Fibroblast of the conjunctiva (primary cell): ENCODE measurements at places on chromosomes 7 and 10.
A peak's percentile ranks its signal among the peaks of the same experiment; 100 is the strongest.

DNA sequence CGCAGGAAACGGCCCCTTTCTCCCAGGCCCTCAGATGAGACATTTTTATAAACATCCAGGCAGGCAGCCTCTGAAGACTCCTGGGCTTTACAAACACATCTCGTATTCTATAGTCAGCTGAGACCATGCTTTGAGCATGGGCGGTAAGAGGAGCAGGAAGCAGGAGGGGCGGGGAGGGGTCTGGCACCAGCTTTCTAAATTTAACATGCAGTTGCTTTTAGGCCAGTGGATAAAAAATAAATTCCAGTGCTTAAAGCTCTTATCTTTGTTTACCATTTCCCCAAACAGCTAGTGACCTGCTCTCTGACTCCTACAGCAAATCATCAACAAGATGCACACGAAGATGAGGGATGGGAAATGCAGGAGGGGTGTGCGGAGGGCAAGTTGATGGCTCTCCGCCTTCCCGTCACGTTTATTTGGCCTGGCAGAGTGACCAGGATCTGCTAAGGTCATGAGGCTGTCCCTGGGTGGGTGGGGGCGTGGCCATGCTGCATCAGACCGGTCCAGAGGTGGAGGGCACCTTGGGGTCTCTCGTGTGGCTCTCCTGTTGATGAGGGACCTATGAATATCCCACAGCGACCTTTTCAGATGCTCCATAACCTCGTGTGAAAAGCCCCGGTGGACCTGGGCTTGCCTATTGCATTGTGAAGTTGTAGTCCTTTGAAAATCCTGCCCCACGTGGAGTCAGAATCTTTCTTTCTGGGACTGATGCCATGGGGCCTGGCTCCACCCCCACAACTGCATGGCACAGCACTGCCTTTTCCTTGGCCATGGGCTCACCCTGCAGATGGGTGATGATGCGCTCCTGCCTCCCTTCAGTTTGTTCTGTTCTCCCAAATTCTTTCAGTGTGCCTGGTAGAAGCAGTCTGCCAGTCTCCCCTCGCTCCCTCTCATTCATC lies 67.5 kb downstream of the PARP12 start:
- DNase-seq: peak; percentile 59

DNA sequence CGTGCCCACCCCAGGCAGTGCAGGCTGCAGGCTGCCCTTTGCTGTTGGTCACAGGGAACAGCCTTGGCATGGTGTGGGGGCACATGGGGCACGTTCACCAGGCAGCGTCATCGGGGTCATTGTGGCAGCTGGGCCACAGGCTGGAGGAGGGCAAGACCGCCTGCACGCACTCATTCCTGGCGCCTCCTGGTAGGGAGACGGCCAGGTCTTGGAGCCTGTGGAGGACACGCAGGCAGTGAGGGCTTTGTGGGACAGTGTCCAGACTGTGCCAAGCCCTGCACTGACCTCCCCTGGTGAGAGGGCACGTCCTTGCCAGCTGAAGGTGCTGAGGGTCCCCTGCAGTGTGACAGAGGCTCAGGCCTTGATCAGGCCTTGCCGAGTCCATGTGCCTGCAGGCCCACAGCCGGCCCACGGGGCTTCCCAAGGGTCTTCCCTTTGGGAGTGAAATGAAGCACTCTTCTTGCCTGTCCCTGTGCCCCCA lies 76.4 kb downstream of the NKX6-2 start:
- no peak for DNase-seq

DNA sequence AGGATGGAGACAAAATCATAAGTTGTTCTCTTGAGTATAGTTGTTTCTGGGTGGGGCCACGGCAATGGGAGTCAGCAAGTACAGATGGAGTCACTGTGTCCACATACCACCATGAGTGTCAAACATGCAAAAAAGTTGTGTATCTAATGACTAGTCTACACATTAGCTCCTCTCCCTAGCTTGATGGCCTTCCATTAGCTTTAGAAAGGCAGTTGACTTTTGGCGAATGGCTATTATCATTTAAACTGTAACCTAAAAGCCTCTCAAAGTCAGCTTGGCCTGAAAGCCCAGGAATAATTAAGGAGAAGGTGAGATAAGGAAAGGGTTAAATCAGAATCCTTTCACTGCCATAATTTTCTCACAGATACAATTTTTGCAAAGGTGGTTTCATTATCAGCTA lies 95.5 kb upstream of the MEOX2 start:
- no peak for DNase-seq

DNA sequence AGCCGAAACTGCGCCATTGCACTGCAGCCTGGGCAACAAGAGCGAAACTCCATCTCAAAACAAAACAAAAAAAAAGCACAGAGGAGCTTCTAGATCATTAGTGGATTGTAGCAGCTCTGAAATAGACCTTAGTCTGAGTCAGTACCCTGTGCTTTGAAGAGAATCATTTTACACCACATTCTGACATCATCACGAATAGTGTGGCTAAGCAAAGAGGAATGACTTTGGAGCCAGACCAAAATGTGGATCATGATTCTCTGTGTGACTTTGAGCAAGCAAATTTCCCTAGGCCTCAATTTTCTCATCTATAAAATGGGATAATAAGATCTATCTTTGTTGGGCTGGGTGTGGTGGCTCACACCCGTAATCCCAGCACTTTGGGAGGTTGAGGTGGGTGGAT lies 618.9 kb downstream of the CALN1 start:
- DNase-seq: no peak

DNA sequence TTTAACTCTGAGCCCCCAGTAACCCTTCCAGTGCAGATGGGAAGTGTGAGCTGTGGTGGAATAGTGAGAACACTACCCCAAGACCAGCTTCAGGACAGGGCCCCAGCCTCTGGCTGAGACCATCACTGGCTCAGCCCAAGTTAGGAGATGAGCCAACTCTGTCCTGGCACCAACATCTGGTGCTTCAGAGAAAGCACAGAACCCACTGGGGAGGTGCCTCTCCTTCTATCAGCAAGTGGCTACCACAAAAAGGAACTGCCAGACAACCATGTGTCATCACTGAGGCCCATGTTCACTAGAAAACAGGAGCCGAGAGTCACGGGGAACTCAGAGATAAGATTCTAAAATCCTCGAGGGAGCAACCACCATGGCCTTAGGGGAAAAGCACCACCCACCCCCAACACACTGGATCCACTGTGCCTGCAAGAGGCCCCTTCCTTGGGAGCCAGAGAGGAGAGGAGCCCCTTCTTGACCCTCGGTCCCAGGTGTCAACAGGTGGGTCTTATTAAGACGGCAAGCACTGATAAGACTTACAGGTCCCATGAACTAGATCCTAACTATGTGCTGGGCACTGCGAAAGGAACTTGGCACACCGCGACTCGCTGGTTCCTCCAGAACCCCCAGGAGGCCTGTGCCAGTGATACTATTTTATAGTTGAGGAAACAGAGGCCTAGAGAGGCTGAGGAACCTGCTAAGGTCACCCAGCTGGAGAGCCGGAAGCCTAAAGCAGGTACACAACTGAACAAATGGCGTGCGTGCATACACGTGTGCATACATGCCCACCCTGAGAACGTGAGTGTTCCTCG lies 102.7 kb downstream of the FAM53B start:
- peak; percentile 24 for DNase-seq

DNA sequence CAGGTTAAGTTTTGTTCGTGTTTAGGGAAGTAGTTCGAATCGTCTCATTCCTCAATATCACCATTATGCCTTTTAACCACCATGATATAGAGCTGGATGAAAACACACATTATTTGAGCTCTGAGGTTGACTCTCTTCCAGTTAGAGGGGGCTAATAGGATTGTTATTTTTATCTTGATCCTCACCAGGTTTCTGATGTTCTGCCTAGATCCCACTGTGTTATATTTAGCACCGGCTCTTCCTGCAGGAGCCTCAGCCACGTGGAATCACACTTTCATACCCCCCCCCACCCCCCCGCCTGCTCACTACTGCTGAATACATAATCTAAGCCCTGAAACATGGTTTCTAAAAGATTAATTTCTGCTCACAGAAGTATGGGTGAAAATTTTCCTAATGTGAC lies 88.3 kb downstream of the NRCAM start:
- no peak for DNase-seq

GRCh38 chr10:89549510-89549909 lies 14.1 kb upstream of the SLC16A12 start:
- no peak for DNase-seq

DNA sequence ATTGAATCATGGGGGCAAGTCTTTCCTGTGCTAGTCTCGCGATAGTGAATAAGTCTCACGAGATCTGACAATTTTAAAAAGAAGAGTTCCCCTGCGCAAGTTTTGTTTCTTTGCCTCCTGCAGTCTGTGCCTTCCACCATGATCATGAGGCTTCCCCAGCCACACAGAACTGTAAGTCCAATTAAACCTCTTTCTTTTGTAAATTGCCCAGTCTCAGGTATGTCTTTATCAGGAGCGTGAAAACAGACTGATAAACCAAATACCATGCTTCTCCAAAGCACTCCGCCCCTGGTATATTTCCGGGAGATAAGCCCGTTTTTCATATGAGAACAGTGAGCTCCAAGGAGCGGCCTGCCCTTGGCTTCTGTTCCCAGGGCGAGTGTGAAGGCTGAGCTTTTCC lies 118.9 kb downstream of the EVX1 start:
- DNase-seq: no peak

DNA sequence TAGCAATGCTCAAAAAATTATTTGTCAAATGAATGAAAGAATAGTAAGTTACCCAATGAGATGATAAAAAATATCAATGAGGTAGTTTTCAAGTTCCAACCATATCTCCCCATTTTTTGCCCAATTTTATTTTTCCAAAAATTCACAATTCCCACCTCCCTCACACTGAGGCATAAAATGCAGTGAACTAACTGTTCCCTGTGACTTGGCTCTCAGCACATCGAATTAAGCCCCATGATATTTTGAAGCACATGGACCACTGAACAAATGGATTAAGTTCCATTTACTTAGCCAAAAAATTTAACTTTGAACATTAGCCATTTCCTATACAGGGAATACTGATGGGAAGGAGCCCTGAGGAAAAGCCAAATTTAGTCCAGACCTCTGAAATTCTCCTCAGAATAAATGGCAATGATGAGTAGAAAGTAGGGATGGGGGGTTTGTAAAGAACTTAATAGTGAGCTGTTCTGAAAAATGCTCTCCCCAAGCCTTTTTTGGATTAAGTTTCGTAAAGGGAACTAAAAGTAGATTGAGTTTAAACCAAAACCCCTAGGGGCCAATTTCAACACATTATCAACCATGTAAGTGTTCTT lies 166.3 kb upstream of the GRM3 start:
- DNase-seq: no peak

- peak; percentile 70 for DNase-seq
Observed at GRCh38 chr10:88810196-88810961, 7.8 kb downstream of the LIPM start.

GRCh38 chr10:42988069-42988468 lies 88.8 kb upstream of the RET start:
- no peak for DNase-seq

- DNase-seq: peak; percentile 91
Observed at GRCh38 chr7:18693406-18693805, 197.9 kb downstream of the HDAC9 start.

DNA sequence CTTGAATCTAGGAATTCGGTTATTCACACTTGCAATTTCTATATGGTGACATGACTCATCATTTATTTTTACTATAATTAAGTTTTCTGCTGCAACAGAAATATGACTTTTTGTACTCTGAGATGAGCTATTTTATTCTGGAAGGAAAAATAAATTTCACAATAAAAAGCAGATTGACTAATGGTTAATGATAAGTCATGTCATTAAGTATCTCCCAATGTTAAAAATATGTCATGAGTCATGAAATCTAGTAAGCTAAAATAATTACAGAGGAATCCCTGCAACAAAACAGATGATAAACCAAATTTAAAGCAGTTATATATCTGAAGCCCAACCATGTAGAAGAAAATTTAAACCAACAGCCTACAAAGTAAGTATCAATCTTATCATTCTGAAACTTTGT lies 149.2 kb downstream of the CACNA2D1 start:
- DNase-seq: no peak

DNA sequence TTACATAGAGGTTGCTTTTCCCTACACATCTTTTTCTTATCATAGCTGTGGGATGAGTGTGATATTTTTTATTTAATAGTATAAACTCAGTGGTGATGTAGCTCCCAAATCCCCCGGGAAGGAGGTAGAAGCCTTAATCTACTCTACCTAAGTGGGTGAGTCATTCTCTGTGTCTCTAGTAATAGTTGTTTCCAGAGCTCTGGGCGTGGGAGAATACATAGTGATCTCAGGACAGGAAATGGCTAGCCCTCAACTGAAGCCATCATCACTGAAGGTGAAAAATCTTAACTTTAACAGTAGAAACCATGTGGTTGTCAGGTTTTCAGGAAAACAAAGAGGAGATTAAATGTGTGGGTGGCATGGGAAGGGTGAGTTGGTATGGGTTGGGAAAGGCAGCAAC lies 278.4 kb downstream of the ANKRD30A start:
- DNase-seq: no peak

GRCh38 chr10:84391326-84391725 lies 62.9 kb downstream of the CCSER2 start:
- peak; percentile 9 for DNase-seq

DNA sequence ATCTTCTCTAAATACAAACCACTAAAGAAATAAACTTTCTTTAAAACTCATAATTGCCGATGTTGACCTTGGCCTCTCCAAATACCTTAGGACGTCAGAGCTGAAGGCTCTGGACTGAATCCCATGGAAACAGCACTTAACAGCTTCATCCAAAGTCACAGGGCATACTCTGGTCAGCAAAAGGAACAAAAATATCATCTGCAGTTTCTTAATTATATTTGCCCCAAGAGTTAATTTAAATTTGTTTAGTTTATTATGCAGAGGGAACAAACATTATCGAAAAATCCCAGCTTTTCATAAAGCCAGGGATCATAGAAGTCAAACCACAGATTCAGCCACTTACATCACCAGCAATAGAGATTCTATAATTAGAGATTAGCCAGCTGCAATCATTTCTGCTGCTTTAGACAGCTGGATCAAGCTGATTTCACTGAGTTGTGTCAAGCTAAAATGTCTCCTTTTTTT lies 20.5 kb upstream of the FAM13C start:
- DNase-seq: no peak

DNA sequence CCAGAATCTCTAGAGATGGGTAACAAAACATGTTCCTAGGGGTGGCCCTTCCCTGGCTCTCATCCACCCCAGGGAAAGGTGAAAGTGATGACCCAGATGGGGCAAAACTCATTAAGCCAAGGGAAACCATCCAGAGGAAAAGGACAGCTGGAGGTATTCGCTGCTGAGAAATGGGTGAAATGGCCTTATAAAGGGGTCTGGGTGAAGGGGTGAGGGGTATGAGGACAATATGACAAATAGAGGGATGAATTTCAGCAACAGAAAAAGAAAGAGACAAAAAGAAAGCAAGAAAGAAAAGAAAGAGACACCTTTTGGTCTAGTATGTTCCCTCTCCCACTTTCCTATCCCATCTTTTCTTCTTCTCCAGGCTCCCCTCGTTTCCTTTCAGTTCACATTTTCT lies 26.6 kb downstream of the ARHGAP21 start:
- DNase-seq: no peak

DNA sequence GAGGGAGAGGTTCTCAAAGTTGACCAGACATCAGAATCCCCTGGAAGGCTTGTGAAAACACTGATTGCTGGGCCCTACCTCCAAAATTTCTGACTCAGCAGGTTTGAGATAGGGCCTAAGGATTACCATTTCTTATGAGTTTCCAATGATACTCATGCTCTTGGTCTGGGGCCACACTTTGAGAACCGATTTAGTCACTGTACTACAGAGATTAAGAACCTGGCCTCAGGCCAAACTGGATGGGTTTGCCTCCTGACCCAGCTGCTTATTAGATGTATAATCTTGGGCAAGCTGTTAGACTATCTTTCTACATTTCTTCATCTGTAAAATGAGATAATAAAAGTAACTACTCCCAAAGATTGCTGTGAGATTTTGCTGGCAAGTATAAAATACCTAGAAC lies 77.1 kb upstream of the SCIN start:
- no peak for DNase-seq

GRCh38 chr10:60769406-60769805 lies 8.9 kb upstream of the CDK1 start:
- no peak for DNase-seq
